ENCODE measurements at places on chromosomes 4 and X. TPM values are rescaled to one million over a fixed set of nuclear protein-coding genes. Genes with fewer than 3 reads are reported as not detected.
A peak's percentile ranks its signal among the peaks of the same experiment; 100 is the strongest.

DNA sequence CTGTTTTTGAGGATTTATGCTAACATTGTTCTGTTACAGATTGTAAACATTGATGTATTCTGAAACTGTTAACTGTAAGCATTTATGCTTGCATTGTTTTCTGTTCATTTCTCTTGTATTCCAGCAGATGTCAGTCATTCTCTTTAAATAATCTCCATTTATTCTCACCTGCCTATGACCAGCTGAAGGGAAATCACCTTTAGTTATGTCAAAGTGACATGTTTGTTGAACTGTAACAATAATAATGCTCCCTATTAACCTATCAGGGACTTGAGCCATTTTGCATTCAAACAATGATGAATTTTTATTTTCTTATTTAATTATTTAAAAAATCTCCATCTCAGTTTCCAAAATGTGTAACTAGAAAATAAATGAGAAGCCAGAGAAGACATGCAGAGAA, 58.0 kb downstream of the SPCS3 start:
- DNase-seq, result peak; percentile 19

- no peak for DNase-seq
Measured at GRCh38 chr4:97867557-97868091, 275.7 kb downstream of the STPG2 start.

ZNF157 gene
- not detected for total RNA-seq

GRCh38 chrX:23736030-23736429, 7.0 kb downstream of the ACOT9 start:
- DNase-seq, result no peak

FAM47A gene
- not detected for total RNA-seq

SLC35A2 gene
- total RNA-seq, result 13.8 TPM

- DNase-seq, result no peak
Measured at GRCh38 chr4:102477657-102478056, 23.5 kb upstream of the NFKB1 start.

AWAT2 gene
- total RNA-seq, result not detected

GRCh38 chr4:97942951-97943350, 200.3 kb downstream of the STPG2 start:
- no peak for DNase-seq

FAM47B gene
- total RNA-seq, result not detected

PCDH18 gene
- not detected for total RNA-seq

DNA sequence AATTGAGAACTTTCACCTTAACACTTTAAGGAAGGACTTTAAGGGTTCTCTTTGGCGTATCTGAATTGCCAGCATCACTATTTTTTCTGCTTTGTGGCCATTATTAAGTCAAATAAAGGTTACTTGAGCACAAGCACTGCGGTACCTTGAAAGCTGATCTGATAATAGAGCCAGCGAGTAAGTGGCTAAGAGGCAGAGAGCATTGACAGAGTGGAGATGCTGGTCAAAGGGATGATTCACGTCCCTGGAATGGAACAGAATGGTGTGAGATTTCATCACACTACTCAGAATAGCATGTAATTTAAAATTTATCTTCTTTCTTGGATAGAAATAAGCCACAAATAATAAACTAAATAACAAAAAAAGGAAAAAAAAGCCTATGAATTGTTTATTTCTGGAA, 57.1 kb upstream of the NPFFR2 start:
- DNase-seq, result peak; percentile 14

DNA sequence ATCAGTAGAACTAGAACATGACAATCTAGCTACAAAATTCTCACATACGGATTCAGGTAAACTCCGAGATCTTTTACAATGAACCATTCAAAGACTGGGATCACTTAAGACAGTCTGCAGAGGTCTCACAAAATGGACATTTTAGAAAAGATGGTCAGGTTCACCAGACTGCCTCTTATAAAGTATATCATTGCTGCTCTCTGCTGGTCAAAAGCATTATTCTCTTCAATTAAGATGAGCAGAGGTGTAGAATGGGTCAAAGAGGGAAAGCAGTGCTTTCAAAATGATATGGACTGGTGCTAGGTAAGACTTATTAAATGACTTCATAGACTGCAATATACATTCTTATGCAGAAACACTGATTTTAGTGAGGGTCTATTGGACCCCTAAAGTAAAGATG, 434.7 kb downstream of the PACRGL start:
- DNase-seq, result peak; percentile 9

DNA sequence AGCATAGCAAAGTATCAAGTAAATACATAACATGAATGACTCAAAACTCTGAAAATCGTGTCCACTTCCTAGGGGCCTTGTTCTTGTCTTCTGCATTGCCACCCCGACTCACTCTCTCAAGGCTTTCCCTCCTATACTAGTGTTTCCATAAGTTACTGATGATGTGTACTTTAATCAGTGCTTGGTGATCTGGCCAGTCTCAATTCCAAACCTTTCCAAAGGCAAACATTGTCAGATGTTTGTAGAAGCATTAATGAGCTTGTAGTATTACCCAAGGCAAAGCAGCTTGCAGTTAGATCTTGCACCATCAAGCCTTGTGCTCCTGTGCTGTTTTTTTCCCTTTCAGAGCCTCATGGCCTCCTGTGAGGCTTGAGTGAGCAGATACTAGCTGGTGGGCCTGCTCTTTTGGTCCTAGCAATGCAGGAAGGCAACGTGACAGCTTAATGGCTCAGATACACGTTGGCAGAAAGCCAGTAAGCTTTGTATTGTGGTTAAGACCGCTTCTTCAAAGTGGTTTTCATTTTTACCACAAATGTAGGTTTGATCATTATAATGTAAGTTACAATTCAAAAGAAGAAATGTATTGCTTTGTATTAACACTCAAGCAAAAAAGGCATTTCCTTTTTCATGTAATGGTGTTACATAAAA, 51.8 kb downstream of the RBPJ start:
- DNase-seq, result peak; percentile 38

DNA sequence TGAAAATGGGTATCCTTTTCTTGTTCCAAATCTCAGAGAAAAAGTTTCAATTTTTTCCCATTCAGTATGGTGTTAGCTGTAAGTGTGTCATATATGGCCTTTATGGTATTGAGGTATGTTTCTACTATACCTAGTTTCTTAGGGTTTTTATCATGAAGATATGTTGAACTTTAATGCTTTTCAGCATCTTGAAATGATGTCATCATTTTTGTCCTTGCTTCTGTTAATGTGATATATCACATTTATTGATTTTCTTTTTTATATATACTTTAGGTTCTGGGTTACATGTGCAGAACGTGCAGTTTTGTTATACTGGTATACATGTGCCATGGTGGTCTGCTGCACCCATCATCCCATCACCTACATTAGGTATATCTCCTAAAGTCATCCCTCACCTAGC, 44.9 kb downstream of the FOXR2 start:
- no peak for DNase-seq

- no peak for DNase-seq
Measured at GRCh38 chr4:99008051-99008450, 12.5 kb downstream of the METAP1 start.

- no peak for DNase-seq
Measured at GRCh38 chr4:141501931-141502330, 134.5 kb upstream of the IL15 start.

- DNase-seq, result no peak
Measured at GRCh38 chr4:105455998-105456397, 17.9 kb downstream of the PPA2 start.

TRPC5OS gene
- not detected for total RNA-seq

DNA sequence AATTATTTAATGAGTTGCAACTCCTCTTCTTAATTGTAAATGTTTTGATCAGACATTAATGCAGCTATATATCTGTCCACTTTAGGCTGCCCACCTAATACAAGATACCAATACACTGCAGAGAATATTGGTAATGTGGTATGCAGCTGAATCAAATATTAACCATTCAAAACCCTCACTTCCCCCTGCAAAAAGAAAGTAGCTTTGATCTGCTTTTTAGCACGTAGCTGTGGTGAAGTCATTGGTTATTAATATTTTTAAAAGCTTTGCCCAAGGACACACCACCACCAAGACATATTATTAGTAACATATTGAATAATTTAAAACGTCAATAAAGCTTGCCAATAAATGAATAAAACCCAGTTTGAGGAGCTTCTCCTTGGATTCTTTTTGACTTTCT, 28.6 kb upstream of the CYP2U1 start:
- no peak for DNase-seq

- DNase-seq, result no peak
Measured at GRCh38 chrX:47235691-47236103, 2.9 kb downstream of the USP11 start.

GRCh38 chr4:66750273-66750672, 795.0 kb downstream of the CENPC start:
- DNase-seq, result no peak

SORCS2 gene
- total RNA-seq, result 16.4 TPM

DNA sequence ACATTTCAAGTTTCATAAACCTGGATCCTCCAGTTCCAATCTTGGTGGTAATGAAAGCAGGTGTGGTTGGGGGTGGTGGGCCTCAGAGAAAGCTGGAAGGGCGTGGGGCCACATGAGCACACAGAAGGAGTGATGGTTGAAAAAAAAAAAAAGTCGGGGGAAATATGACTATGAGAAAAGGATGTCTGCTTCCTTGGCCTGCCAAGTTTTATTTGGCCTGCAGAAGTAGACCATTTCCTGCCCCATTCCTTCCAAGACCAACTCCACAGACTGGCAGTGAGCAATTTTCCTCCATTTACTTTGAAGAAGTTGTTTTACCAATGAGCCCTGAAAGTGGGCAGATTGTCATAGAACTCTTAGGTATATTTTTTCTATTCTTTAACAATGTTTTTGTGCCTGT, 43.3 kb downstream of the LNX1 start:
- no peak for DNase-seq

DNA sequence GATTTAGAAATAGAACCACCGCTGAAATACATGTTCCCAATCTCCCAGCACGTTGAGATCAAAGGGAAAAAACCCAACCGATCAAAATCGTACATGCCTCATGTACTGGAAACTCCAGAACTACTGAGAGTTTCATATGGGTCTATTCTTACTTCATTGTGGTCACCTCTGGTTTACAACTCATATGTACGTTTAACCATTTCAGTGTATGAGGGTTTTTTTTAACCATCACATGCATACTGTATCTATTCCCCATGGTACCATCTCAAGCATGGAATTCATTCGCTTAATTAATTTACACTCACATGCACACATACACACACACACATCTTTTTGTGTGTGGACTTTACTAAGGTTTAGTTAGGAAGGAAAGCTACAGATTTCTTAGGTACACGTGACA, 46.0 kb upstream of the CLNK start:
- DNase-seq, result no peak

SHISA3 gene
- total RNA-seq, result not detected

DNA sequence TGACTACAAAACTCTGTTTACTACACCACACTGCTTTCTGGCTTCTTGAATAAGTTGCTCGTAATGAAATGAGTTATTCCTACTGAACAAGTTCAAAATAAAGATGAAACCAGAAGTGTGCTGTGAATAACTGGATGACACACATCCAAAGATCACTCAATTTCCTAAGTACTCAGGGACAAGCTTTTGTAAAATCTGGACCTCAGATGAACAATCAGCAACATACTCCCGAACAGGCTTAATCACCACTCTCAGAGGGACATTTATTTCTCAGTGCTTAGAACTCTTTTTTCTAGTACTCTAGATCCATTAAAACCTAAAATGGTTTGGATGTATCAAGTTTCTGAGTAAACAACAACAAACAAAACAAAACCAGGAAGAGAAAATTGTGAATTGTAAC, 61.5 kb upstream of the EXOC1L start:
- DNase-seq, result no peak

GRCh38 chrX:55640854-55641253, 17.7 kb downstream of the FOXR2 start:
- no peak for DNase-seq

- no peak for DNase-seq
Measured at GRCh38 chrX:73825569-73825968, 262.6 kb downstream of the CHIC1 start.

PNCK gene
- not detected for total RNA-seq

DNA sequence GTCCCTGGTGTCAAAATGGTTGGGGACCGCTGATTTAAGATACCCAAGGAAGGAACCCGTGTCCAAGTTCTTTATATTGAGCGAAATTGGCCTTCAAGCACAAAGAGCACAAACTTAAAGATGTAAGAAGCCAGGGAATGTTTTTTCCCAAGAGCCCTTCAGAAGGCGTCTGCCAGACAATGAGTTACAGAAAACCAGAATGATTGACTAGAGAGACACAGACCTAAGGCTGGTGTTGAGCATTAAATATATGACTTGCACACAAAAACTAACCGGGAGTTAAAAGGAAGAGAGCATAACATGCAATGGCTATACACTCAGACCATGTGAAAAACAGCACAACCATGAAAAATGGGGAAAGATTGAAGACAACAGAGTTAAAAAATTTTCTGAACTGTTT, 157.5 kb upstream of the FAM9B start:
- DNase-seq, result no peak

- no peak for DNase-seq
Measured at GRCh38 chrX:132463411-132463810, 25.4 kb downstream of the MBNL3 start.

- no peak for DNase-seq
Measured at GRCh38 chrX:130893356-130894085, 9.5 kb downstream of the ENOX2 start.

DNA sequence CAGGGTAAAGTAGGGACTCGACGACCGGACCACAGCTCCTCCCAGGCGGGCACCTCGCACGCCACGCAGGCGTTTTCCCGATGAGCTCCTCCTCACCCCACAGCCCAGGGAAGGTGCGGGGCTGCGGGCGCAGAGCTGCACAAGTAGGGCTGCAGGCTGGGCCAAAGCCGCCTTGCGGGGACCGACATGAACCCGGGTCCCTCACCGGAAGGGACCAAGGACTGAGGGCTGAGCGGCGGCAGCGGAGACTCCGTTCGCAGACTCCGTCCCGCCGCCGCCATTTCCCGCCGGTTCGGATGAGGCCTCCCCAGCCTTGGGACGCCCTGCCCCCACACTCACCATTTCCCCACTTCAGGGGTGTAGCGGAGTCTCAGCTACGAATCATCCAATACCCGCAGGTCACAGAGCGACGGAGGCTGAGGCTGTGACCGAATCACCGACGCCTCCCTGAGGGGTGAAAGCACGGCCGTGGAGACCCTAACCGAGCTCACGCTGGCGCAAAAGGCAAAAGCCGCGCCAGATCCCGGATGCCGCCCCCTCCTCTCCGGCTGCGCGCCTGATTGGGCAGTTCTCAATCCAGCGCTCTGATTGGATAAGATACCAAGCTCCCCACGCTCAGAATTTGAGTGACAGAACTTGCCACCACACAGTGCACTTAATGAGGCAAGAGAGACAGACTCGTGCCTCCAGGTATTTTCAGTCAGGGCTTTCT, at the start of gene ZNF732:
Gene ZNF732, minus strand, starts transcription at position 506 of the 712 bp plus-strand sequence. Its CDS starts 164 bp downstream, at position 342.
- no peak for DNase-seq

TLR1 gene
- 1.5 TPM for total RNA-seq

CXCL9 gene
- not detected for total RNA-seq

- DNase-seq, result no peak
Measured at GRCh38 chr4:84796394-84796793, 170.1 kb downstream of the WDFY3 start.

DNA sequence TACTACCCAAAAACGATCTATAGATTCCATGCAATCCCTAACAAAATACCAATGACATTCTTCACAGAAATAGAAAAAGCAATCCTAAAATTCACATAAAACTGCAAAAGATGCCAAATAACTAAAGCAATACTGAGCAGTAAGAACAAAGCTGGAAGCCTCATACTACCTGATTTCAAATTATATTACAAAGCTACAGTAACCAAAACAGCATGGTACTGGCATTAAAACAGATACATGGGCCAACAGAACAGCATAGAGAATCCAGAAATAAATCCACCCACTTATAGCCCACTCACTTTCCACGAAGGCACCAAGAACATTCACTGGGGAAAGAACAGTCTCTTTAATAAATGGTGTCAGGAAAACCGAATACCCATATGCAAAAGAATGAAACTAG, 74.7 kb downstream of the PHF8 start:
- no peak for DNase-seq

GRCh38 chrX:72366178-72366577, 60.5 kb upstream of the CITED1 start:
- no peak for DNase-seq
